ENCODE measurements at places on chromosomes 12 and 14.
A peak's percentile ranks its signal among the peaks of the same experiment; 100 is the strongest.

DNA sequence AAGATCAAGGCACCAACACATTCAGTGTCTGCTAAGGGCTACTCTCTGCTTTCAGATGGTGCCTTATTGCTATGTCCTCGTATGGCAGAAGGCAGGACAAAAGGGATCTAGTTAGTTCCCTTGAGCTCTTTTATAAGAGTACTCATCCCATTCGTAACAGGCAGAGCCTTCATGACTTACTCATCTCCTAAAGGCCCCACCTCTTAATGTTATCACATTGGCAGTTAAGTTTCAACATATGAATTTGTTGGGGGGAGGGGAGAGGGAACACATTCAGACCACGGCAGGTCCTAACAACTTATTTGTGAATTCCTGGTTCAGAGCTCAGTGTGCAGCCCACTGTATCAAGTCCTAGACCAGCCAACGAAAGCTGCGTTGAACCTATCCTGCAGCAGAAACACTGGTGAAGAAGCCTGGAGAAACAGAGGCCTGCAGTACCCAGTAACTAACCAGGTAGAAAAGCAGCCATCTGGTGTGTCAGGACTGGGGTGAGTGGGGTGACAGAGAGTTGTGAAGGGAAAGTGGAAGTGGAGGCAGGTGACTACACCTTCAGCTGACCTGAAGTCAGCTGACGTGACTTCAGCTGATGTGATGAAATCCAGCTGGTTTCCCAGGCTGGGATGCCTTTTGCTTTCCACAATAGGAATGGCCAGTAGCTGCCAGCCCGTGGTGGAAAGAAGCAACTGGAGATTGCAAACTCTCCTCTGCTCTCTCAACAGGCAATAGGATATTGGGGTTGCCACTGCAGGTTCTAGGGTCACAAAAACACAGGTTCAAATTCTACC is 101.6 kb upstream of the PLXNC1 start:
- no peak for DNase-seq

DNA sequence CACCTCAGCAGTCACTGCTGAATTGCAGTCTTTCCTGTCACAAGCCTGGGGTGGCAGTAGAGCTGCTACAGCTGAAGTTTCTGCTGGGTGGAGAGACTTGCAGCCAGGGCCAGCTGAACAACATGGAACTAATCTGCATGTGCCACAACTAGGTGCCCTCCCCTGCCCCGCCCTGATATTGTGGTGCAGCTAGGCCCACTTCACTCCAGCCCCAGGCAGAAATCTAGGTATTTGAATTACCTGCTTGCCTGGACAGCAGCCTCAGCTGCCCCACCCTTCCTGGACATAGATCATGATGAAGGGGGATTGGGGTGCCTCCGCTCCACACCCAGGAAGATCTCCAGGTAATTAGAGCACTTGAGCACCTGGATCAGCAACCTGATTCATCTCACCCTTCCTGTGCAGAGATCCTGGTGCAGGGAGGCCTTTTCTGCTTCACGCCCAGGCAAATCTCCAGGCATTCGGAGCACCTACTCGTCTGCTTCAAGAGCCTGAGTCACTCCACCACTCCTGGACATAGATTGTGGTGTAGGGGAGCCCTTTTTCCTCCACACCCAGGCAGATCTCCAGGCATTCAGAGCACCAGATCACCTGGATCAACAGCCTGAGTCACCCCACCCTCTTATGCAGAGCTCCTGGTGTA is 477.0 kb downstream of the SOX5 start:
- DNase-seq = no peak

GRCh38 chr14:100108042-100108825 is 43.0 kb downstream of the EVL start:
- DNase-seq = peak; percentile 84

DNA sequence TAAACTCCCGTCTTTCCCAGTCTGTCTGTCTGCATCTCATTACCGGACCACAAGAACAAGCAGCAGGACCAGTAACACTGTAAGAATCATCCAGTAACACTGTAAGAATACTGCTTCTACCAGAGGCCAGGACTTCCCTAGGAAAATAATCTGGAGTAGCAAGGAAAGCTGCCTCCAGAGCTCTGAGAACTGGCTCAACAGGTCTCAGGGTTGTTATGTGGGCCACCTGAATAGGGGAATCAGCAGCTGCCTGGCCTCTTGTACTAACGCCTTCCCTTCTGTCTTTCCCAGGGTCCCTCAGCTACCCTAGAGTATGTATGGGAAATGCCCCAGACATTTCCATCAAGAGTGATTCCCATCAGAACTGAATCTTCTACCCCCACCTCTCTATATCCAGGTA is 954 bp upstream of the SLC39A2 start:
- DNase-seq = no peak

DNA sequence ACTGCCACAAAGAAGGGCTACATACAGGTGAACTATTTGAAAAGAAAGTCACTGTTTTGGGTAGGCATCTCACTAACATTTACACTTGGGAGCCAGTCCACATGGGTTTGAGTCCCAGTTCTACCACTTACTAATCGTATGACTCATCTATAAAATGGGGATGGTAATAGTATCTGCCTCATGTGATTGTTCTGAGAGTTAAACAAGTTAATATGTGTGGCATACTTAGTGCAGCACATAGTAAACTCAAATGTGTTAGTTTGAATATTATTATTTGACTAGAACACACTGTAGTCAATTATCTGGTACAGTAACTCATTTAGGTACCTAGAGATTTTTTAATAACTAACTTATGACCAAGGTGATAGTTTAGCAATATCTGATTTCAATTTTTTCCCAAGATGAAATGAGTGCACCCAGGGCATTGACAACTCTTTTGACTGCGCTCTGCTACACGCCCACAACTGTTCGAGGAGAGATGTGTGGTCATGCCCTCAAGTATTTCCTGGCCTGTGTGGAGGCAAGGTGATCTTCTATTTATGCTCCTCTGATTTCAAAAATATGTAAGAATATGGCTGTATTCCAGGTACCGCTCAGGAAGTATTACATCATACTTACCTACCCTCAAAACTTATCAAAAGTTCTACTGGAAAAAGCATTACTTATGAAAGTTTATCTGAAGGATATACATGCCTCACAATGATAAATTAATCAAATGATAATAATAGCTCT is 210.6 kb upstream of the EGLN3 start:
- DNase-seq = no peak

- no peak for DNase-seq
Observed at GRCh38 chr14:36477266-36477665, 42.8 kb downstream of the NKX2-1 start.

Measured in stimulated activated CD8-positive, alpha-beta memory T cell treated with anti-CD3 and anti-CD28 coated beads, Interleukin-4, amount 100 ng/mL, for 24 hours (primary cell).